ENCODE measurements at places on chromosomes 3 and 15.

DNA sequence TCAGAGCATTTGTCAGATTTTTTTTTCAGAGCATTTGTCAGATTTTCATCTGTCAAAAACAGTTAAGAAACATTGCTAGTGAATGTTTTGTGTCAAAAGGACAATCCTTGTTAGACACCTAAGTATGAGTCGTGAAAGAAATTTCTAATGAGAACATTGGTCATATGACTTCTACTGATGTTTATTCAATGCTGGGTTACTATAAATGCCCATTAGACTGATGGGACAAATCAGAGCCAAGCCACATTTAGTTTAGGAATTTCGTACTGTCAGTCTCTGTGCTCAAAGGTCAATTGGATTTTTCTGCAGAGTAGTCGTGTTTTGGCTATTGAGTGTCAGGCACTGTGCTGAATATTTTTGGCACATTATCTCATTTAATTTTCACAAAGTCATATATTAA, 31.6 kb downstream of the TSC22D2 start:
- no peak for DNase-seq

DNA sequence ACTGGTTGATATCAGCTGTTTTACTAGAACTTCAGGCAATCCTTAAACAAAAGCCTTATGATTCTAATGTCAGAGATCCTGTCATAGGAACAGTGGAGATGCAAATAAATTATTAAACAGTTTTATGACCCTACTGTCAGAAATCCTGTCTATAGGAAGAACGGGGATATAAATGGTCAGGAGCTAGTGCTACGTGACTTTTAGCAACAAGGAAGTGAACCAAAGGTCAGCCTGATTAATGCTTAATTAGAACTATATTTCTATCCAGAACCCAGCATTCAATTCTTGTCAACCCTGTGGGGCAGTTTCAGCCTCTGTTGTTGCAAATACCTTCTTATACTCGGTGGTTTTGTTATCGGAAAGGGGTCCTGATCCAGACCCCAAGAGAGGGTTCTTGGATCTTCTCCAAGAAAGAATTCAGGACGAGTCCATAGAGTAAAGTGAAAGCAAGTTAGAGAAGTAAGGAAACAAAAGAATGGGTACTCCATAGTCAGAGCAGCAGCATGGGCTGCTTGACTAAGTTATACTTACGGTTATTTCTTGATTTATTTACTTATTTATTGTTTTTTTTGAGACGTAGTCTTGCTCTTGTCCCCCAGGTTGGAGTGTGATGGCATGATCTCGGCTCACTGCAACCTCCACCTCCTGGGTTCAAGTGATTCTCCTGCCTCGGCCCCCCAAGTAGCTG, 59.9 kb upstream of the RNU6-1 start:
- no peak for DNase-seq

GRCh38 chr3:104628185-104628789, 738.4 kb upstream of the ALCAM start:
- no peak for DNase-seq

GRCh38 chr3:125050488-125051090, 5.2 kb downstream of the HEG1 start:
- no peak for DNase-seq

DNA sequence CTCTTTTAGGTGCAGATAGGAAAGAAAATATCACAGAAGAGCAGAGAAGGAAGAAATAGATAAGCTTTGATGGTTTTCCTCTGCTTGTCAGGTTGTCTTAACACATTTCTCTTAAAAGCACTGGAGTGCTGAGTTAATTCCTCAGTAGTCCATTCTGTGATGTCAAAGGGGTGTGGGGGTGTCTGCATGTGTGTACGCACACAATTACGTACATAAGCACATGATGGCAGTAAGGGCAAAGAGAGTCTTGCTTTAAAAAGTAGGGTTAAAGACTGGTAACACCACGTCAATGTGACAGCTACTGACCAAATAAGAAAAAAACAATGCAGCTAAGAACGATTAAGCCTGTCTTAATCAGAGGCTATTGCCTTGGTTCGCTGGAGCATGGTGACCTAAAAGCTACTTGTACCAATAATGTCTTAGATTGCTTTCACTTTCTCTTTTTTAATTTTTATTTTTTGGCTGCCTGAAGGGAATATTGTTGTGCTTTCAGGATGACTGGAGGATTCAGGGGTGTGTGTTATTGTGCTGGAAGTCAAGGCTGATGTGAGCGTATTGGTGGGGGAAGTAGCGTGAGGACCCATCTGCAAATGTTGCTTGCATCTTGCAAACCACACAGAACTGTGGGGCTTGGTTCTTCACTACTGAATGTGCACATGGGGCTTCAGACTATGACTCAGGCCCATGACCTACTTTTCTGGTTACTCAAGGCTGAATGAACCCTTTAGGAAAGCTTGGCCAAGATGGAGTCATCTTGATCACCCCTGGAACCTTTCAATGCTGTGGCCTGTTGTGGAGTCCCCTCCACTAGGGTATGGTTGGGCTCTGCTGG, 417.8 kb upstream of the TPM1 start:
- DNase-seq: no peak

GRCh38 chr15:68526269-68526668, 52.5 kb upstream of the CORO2B start:
- DNase-seq: no peak

DNA sequence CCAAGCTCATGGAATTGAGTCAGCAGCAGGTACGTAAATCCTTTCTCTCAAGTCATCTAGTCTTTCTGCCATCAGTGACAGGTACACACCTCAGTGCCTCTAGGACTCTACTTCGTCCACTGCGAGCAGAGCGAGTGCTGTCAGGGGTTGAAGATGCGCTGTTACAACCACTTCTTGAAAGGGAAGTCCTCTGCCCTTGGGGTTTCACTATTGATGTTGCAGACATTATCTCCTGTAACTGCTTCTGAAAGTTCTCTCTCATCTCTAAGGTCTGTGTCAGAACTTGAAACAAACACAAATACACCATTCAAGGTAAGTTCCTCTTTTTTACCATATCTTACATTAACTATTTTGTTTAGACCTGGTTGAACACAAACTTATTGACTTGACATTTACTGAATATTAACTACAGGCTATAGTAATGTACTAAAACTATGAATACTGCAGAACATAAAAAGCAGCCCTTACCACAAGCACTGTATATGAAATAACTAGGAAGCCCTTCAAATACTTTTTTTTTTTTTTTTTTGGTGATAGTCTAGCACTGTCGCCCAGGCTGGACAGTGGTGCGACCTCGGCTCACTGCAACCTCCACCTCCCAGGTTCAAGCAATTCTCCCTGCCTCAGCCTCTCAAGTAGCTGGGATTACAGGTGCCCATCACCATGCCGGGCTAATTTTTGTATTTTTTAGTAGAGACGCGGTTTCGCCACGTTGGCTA, 41.5 kb downstream of the TOPBP1 start:
- no peak for DNase-seq

GRCh38 chr15:83066034-83066733, 868 bp downstream of the BTBD1 start:
- DNase-seq: no peak

Measured in NCI-H1930 (cell line).